ENCODE measurements at places on chromosomes 6 and 20.
A peak's percentile ranks its signal among the peaks of the same experiment; 100 is the strongest.

DNA sequence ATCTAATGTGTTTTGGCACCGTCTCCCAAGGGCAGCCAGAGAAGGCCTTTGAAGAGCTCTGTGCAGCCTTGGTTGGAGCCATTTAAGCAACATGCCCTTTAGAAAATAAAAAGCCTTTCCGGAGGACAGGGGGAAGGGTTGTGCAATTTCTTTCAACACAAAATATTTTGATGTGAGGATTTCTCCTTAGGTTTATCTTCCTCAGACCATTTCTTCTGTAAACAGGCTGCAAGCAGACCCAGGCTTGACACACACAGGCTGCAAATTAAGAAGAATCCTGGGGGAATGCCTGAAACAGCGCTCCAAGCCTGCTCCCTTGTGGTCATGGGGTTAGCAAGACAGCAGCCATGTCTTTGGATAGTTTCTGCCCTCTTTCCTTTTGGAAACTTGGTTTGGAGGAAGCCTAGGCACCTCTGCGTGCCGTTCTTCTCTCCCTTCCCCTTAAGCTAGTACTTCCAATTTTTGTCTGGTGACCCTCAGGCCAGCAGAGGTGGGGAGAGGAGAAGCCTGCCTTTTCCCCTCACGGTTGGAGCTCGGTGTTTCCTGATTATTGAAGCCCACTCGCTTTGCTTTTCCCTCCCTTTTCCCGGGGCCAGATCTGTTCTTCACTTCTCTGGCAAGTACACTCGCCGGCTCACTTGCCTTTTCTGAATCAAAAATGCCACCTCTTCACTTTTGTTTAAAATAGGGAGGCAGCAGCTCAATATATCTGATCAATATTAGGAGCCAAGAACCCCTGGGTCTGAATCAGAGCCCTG, 39.6 kb upstream of the NOX3 start:
- peak; percentile 82 for DNase-seq

GRCh38 chr20:2314759-2315439, 19.1 kb downstream of the TGM3 start:
- DNase-seq = no peak

GRCh38 chr6:134814076-134814695, 135.7 kb downstream of the ALDH8A1 start:
- no peak for DNase-seq

GRCh38 chr20:56781108-56781739, 152.1 kb downstream of the TFAP2C start:
- no peak for DNase-seq

GRCh38 chr20:20076297-20077065, 24.1 kb downstream of the CFAP61 start:
- DNase-seq = no peak

- no peak for DNase-seq
These were observed 39.2 kb upstream of the CLDN20 start for GRCh38 chr6:155224618-155225017.

- DNase-seq = no peak
These were observed 2.4 kb upstream of the DEFB114 start for GRCh38 chr6:49966334-49966733.

DNA sequence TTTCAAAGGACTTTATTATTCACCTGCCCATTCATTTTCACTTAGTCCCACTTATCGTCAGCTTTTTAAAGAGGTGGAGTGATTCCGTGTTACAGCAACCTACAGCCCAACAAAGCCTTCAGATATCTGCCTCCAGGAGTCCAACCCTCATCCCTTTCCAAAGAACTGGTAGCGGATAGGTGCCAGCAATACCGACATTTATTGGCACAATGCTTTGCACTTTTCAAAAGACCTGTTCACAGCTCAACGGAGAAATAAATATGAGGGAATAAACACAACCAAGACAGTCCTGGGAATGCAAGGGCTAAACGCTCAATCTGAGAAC, 819 bp upstream of the MTRF1L start:
- no peak for DNase-seq

DNA sequence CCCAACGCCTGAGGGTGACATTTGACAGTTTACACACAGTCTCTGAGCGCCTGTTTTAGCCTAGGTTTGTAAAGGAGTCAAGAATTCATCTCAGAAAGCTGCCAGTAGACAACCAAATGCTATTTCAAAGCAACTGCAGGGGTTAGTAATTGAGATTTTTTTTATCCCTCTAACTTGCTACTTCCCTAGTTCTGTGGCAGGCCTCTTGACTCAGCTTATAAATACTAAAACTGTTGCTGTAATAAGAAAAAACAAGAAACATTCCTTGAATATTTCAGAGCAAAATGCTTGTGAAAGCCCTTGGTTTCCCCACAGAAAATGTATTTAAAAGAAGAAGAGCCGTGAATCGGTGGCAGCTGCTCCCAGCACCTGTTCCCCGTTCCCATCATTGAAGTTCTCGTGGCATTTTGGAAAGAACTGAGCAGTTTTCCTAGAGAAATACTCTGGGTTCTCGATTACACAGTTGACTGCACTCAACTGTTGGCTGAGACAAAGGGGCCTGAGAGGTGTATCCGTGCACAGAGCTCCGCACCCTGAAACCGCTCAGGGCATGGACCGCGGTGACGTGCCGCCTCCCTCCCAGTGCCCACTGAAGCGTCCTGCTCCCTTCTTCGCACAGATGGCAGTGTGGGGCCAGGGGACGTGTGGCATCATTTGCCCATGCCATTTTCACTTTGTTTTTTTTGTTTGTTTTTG, 20.9 kb downstream of the DLL1 start:
- DNase-seq = no peak

DNA sequence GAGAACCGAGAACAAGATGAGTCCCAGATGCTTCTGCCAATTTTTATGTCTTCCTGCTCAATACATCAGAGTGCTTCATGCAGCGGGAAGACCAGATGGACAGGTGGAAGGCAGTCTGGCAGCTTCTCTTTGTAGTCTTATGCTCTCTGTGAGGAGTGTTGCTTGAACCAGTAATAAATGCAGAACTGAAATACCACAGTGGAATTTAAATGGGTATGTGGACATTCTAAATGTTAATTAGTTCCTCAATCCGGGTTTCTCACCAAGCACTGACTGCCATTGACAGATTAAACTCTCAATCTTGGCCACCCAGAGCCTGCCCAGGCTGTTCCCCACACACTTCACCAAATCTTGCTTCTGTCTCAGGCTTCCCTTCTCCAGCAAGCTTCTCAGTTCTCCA, 695.5 kb upstream of the CHD6 start:
- no peak for DNase-seq

DNA sequence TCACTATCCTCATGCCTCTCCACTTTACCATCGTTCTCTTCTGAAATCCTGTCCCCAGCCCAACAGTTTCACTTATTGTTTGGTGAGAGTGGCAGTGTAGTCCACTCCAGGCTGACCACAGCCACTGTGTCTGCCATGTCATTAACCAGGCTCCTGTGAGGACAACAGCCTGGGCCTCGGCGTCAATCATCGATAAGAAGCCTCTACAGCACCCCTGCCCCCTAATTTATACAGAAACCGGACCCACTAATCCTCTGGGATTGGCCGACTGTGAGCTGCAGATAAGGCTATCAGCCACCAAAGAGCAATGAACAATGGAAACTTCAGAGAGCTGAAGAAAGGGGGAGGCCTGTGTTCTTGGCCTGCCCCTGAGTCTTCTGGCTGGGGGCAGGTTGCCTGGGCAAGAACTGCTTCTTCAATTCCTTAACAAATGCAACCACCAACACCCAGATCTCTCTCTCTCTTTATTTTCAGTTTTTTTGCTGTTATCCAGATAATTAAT, 3.4 kb downstream of the EGFL8 start:
- DNase-seq = no peak

GRCh38 chr6:9168669-9169068, 733.3 kb upstream of the SLC35B3 start:
- DNase-seq = no peak

DNA sequence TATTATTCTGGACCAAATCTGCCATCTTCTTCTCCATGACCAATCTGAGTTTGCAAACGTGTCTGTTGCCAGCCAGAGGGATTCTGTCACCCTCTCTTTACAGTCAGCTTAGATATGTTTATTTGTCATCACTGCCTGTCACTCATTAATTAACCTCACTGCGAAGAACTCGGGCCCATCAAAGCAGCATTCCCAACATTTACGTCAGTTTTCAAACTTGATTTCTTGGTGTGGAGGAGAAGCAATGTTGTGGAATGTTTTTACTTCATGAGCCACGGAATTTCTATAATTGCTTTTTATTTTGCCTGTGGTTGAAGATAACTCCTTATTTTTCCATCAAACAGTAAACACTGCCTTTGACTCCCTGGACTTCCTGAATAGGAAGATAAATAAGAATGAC, 91.8 kb upstream of the CNKSR3 start:
- no peak for DNase-seq

GRCh38 chr6:87628881-87629280, 38.9 kb downstream of the ORC3 start:
- DNase-seq = no peak

- no peak for DNase-seq
These were observed 76.9 kb downstream of the GMDS start for GRCh38 chr6:2168480-2168879.

- no peak for DNase-seq
These were observed 499.6 kb downstream of the RFPL4B start for GRCh38 chr6:112846681-112847080.

DNA sequence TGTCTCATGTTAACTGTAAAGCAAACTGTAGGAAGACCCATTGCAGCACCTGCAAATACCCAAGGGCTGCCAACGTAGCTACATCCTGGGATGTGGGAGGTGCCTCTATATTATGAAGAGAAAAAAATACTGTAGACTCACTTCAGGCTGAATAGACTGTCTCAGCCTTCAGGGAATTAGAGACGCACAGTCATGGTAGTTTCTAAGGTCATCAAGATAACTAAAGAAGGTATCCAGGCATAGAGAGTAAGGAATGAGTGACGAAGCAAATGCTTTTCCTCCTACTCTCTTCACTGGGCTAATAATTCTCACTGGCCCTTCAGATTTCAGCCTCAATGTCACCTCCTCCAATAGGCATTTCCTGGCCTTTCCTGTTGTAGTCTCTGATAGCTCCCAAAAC, 121.6 kb upstream of the ECI2 start:
- no peak for DNase-seq

Data from right lung (tissue), 10 donors.